ENCODE measurements at places on chromosomes 16 and 17.

- peak; percentile 46 for ATAC-seq
Observed at GRCh38 chr16:57985204-57986181, 14.6 kb upstream of the CNGB1 start.

DNA sequence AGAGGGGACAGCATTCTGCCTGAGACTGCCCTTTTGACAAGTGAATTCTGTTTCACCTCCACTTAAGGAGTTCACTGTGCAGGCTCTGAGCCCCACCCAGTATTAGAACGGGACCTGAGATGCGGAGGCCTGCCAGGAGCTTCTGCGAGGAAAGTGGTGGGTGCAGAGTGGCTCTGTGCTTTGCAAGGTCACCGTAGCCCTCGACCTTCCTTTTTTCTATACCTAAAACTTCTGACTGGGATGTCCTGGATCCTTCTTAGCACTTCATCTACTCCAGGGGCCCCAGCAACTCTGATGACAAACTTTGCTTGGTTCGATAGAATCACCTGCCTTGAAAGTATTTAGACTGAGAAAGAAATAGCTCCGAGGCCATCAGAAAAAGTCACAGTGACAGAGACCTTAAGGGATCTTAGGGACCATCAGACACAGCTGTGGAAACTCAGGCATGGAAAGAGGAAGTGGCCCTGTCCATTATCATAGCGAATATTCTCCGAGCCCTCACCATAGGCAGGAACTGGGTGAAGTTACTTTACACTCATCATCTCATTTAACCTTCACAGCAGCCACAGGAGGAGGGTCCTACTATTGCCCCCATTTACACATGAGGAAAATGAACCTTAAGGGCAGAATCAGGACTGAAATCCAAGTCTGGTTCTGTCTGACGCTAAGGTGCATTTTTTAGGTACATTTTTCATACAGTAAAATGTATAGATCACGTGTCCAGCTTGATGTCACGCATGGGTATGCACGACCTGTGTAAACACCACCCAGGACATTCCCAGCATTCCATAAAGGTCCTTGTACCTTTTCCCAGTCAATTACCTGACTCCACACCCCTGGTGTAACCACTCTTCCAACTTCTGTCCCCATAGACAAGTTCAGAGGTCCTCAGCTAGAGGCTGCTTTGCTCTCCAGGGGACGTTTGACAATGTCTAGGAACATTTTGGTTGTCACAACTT, 676 bp upstream of the KRT13 start:
- ATAC-seq: no peak

- ATAC-seq: no peak
Observed at GRCh38 chr16:12837756-12838155, 34.1 kb upstream of the CPPED1 start.

DNA sequence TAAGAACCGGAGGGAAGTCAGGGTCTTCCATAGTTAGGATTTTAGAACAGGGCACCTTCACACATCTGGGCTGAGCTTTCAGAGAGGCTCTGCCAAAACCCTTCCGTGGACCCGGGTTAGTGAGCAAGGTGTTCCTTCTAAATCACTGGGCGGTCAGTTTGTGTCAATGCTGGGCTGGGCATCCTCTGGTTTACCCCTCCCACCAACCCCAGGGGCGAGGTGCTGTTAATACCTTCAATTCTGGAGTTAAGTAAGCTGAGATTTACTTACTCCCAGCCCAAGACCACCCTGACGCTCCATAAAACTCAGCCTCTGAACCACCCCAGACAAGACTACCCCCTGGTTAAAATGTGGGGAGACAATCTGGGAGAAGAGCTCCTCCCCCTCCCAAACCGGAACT, 1.0 kb downstream of the TMEM92 start:
- no peak for ATAC-seq

Data from activated CD4-positive, CD25-positive, alpha-beta regulatory T cell treated with anti-CD3 and anti-CD28 coated beads, Interleukin-2, amount 50 U/mL, for 24 hours (primary cell).